ENCODE measurements at places on chromosomes 16 and 17.

GRCh38 chr17:63435681-63436522 is 10.2 kb downstream of the CYB561 start:
- no peak for DNase-seq

DNA sequence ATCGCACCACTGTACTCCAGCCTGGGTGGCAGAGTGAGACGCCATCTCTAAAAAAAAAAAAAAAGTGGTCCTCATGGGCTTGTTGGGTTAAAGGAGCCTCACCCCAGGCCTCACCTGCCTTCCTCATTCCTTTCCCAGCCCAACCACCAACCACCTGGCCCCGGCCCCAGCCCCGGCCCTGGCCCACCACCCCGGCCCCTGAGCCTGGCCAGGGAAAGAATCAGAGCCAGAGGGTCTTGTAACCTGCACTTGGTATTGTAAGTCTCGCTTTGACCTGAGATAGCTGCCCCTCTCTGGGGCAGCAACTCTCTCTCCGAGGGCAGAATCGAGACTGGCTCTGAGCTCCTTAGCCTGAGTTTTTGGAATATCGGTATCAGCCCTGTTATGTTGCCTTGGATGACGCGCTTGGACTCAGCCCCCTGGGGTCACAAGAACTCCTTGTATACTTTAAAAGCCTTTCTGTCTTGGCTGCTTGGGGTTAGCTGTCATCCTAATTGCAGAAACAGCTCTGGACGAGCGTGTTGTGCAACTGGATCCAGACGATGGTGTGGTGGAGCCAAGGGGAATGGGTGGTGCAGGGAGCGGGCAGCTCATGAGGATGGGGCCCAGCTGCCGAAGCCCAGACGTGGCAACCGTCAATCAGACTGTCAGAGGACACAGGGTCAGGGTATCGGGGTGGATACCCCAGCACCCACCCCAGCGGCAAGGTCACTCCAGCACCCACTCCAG is 14.6 kb downstream of the SMTNL2 start:
- DNase-seq = no peak

DNA sequence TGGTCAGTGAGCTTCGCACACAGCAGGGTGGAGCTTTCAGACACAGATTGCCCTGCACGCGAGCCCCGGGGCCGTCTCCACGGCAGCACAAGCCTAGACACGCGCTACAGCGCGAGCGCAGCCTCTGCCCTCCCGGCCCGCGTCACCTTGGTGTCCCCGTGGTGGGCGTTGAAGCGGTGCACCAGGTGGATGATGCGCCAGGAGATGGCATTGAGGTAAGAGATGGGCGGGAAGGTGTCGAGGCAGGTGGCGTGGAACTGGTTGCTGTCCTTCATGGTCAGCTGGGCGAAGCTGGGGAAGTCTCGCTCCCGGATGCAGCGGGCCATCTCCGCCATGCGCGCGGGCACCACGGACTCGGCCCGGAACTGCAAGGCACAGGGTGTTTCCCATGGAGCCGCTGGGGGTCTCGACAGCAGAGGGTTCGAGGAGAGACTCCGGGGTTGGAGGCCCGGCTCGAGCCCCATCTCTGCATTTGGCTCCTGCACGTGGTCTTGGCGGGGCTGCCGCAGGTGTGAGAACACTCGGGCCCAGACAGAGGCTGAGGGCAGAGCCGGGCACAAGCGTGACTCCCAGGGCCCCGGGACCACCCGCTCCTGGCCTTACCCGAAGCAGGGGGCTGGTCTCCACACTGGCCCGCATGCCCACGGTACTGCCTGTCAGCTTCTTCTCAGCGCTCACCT is 4.3 kb upstream of the CYBA start:
- DNase-seq = no peak

- DNase-seq = no peak
Measured at GRCh38 chr17:9383826-9384225, 191.8 kb downstream of the STX8 start.

DNA sequence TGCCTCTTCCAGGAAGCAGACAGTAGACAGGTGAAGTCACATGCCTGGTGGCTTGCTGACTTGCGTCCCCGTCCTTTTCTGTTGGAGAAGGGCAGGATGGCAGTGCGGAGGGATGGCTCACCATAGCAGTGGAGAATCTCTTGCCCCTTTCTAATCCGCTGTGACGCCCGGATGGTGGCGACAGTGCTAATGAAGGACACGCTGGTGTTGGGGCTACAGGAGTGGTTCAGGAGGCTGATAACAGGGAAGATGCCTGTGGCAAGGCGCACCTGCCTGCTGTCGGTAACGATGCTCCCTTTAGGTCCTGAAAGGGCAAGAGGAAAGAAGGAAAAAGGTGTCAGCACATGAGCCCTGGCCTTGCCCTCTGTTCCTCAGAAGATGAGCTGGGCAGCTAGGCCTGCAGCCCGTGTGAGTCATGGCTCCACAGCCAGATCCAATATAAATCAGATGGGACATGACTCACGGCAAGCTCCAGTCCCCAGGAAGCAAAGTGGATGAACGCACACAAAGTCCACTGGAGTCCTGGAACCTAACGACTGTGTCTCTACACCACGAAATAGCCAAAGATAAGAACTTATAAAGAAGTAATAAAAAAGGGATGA is 25.5 kb downstream of the SERPINF1 start:
- DNase-seq = no peak

DNA sequence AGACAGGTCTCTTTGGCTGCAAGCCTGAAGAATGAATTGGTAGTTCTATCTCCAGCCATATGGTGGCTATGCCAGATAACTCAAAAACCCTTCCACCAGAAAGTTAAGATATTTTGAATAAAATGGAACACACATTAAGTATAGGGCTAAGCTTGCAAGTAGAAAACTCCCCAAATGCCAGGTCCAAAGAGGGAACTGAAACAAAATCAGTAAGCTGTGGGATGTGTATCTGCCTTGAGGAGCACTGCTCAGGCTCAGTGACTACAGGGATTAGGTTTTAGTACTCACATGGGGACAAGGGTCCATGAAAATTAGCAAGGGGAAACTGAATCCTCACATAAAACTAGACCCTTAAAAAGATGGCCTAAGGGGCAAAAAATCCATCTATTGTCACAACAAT is 115.7 kb upstream of the PMFBP1 start:
- no peak for DNase-seq

- DNase-seq = no peak
Measured at GRCh38 chr16:72905581-72905980, 142.3 kb downstream of the ZFHX3 start.

- DNase-seq = no peak
Measured at GRCh38 chr17:76527430-76528111, 9.9 kb downstream of the CYGB start.

GRCh38 chr16:75996491-75996890 is 270.2 kb upstream of the CPHXL start:
- no peak for DNase-seq

GRCh38 chr16:65775829-65776228 is 590.7 kb upstream of the CDH5 start:
- DNase-seq = no peak

DNA sequence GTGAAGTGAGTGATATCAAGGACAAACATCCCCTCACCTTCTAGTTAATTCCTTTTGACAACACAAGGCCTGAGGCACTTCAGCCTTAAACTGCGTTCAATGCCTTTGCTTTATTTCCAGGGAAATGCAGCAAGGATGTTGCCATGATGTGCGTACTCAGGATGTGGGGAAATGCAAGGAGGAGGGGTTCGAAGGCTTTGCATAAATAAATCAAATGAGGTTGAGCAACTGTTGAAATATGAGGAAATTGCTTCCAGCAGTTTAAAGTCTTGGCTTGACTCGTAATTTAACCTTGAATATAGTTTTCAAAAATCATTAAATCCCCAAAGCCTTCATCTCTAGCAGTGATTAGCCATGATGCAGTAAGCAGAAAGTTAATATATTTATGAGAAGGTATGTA is 81.8 kb upstream of the CCL2 start:
- DNase-seq = no peak

GRCh38 chr17:4232168-4232813 is 31.5 kb downstream of the ANKFY1 start:
- DNase-seq = peak; percentile 15

DNA sequence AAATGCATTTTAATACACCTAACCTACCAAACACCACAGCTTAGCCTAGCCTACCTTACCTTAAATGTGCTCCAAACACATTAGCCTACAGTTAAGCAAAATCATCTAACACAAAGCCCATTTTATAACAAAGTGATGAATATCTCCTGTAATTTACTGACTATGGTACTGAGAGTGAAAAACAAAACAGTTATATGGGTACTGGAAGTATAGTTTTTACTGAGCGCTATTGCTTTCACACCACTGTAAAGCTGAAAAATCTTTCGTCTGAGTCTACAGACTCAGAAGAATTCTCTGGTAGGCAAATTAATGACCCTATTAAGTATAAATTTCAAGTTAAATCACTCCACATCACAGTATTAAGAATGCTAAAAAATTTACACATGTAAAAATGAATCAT is 3.5 kb downstream of the GRB2 start:
- no peak for DNase-seq

GRCh38 chr16:47342055-47342454 is 118.8 kb downstream of the ITFG1 start:
- DNase-seq = no peak

All from NCI-H1105 (cell line).